ENCODE measurements at places on chromosomes 13 and 19.

- DNase-seq: no peak
These were observed 592.9 kb downstream of the KCTD12 start for GRCh38 chr13:76293346-76293745.

- no peak for DNase-seq
These were observed 50.2 kb downstream of the FLT3 start for GRCh38 chr13:28049880-28050875.

GRCh38 chr13:84591444-84591843, 709.2 kb upstream of the SLITRK1 start:
- no peak for DNase-seq

DNA sequence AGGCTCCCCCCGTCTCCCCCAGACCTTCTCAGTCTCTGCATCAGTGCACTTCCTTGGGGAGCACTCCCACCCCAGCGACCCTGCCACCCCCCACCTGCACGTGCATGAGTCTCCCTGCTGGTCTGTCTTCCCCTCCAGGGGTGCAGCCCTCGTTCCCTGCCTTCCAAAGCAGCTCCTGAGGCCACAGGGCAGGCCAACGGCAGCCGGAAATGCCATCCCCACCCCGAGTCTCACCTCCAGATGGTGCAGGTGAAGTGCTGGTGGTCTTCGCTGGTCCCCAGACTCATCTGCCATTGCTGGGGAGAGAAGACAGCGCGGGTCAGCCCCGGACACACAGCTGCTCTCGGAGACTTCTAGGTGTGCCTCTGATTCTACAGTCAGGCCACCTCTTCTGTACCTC, 5.5 kb downstream of the MYDGF start:
- no peak for DNase-seq

DNA sequence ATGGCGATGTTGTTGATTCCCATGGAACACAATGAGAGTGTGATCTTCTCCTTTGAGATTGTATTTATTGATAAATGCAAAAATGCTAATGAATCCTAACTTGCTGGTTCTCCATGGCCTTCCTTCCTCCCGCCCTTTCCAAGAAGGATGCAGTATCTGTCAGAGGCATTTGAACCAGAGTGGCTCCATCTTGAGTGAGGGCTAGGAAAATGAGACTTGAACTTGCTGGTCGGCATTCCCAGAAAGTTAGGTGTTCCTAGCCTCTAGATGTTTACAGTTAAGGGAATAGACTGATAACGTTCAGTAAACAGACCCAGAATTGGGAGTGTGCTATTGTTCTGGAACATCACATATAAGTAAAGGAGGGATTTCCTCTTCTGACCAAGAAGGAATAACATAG, 44.2 kb upstream of the PSG2 start:
- DNase-seq: no peak
